ENCODE measurements at places on chromosomes 13 and 19.

- DNase-seq = no peak
These were observed 3.1 kb downstream of the CDX2 start for GRCh38 chr13:27965740-27966640.

GRCh38 chr19:39046037-39046821, 13.9 kb upstream of the FBXO27 start:
- no peak for DNase-seq

DNA sequence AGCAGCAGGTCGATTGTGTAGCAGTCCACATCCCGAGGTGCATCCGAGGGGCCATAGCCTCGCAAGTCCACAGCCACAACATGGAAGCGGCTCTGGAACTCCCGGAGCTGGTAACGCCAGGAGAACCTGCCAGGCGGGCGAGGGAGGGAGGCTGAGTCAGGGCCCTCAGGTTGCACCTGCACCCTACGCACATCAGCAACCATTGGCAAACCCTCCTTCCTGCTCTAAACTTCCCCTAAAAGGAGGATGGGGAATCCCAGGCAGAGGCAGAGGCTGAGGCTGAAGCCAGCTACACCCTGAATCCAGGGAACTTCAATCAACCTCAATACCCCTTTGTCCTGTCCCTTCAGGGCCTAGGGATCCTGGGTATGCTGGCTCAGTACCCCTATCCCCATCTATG, 977 bp downstream of the EPHX3 start:
- no peak for DNase-seq

DNA sequence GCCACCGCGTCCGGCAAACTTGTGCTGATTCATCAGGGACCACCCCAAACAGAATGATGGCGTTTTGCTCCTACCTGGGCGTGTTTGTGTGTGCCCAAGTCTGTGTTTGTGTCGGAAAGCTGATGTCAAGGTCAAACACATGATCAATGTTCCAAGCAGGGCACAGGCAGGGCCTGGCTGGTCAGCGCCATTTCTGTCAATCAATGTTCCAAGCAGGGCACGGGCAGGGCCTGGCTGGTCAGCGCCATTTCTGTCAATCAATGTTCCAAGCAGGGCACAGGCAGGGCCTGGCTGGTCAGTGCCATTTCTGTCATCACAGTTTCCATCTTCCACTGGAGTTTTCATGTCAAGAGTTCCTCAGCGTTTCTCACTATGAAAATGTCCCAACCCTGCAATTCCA, 14.9 kb upstream of the GRTP1 start:
- DNase-seq = no peak

- DNase-seq = peak; percentile 73
These were observed at the start of gene ATP1A3 for GRCh38 chr19:41993612-41994483. Gene ATP1A3 (minus strand): TSS chr19:41994230. CDS start chr19:41994076, 154 bp downstream.

DNA sequence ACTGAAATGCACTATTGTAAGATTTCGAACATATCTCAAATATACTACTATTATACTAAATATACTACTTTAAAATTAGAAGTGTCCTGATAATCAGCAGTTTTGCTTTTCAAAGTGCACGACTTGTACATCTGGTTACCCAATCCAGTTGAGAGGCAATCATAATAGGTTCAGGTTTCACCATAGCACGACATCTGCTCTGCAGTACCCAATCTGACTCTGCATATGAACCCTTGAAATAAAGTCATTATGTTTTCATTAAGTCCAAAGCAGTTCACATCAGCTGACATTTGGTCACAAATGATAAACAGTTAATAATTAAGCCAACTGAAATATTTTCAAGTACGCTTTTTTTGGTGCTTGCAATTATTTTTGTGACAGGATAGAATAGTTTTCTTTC, 90.6 kb downstream of the PCDH9 start:
- DNase-seq = peak; percentile 34

DNA sequence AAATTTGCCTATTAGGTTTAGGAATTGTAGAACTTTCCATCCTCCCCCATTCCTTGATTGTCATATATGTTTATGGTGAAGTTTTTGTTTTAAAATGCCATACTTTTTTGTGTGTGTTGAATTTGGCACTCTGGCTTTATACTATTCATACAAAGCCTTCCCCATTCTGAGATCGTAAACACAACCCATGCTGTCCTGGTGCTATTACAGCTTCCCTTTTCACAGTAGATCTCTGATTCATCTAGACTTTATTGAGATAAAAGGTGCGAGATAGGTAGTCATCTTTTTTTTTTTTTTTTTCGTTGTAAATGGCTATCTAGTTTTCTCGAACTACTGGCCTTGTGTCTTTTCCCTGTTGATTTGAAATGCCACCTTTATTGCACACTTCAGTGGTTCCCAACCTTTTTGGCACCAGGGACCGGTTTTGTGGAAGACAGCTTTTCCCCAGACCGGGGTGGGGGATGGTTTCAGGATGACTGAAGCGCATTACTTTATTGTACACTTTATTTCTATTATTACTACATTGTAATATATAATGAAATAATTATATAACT, 94.6 kb downstream of the LRCH1 start:
- no peak for DNase-seq

DNA sequence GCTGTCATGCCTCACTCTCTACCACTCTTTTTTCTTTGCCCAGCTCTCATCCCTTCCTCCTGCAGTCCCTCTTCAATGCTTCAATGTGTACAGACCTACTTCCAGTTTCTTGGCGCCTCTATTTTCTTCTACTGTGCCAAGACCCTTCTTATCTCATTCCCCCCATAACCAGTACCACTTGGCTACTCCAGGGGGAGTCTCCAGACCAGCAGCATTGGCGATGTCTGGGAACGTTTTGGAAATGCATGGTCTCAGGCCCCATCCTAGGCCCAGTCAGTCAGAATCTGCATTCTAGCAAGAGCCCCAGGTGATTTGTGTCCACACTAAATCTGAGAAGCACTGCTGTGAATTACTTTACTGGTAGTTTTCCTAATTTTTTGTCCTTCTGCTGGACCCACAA, 198.2 kb downstream of the SLC7A1 start:
- DNase-seq = no peak

DNA sequence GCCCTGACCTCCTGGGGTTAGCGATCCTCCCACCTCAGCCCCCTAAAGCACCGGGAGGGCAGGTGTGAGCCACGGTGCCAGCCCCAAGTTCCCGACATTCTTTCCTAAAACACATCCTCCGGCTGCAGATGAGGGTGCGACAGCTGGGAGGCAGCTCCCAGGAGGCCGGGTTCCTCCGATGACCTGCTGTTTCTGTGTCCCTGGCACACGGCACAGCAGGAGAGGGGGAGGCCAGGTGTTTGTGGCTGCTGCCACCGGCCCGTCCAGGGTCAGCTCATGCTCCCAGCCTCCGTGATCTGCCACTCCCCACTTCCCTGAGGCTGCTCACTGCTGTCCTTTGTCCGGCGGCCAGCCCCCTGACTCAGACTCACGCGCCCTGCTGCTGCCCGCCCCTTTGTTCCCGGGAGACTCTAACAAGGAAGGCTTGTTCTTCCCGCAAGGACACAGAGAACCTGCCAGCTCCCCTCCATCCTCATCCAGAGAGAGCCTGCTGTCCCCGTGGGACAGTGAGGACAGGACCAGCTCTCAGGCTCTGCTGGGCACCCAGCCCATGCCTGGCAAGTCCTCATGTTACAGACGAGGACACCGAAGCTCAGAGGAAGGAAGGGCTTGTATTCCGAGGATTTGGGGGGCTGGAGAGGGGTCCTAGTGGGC, 10.6 kb upstream of the MADCAM1 start:
- DNase-seq = no peak

DNA sequence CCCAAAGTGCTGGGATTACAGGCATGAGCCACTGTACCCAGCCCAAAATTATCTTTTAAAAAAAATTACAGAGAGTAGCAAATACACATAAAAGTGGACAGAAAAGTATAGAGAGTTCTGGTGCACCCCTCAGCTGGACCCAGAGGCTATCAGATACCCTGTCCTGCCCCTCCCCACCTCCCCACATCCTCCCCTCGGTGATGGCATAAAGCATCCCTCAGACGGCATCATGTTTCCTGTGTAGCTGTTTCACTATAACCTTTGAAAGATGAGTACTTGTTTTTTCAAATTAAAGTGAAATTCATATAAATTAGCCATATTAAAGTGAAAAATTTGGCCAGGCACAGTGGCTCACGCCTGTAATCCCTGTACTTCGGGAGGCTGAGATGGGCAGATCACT, 20.1 kb downstream of the SLC27A1 start:
- DNase-seq = no peak

- no peak for DNase-seq
These were observed 31.1 kb downstream of the SLC7A1 start for GRCh38 chr13:29564373-29564772.

GRCh38 chr19:19276851-19277250, 3.8 kb upstream of the TM6SF2 start:
- DNase-seq = no peak

- DNase-seq = no peak
These were observed 13.9 kb downstream of the IGLON5 start for GRCh38 chr19:51325161-51325976.

GRCh38 chr19:13089139-13089856, 13.4 kb downstream of the LYL1 start:
- DNase-seq = no peak

- no peak for DNase-seq
These were observed 50.1 kb upstream of the OBI1 start for GRCh38 chr13:78709028-78709427.

DNA sequence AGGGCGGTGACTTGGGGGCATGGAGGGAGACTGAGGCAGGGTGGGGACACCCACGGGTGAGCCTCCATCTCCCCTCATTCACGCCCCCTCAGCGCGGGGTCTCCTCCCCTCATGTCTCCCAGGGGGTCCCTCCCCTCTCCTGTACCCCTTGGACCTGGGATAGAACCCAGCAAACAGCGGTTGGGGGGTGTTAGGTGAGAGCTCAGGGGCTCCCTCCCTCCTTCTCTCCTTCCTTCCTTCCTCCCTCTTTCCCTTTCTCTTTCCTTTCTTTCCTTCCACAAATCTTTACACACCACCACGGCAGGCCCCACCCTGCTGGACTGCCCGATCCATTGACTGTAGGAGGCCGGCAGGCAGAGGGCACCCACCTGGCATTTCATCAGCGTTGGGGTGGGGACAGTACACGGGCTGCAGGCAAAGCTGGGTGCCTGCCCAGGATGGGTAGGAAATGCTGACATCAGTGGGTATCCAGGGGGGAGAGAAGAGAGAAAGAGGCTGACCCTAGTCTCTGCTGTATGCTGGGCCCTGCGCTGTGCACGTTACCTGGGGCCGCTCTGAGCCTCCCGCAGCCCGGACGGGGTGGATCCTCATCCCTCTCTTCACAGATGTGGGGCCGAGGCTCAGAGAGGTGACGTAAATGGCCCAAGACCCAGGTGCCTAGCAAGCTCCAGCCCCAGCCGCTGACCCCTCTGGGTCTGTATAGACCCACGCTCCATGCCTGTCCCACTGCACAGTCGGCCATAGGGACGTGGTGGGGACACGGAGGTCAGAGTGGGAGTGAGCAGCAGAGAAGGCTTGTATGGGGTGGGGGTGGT, 3.5 kb downstream of the SSC5D start:
- no peak for DNase-seq

GRCh38 chr19:35306473-35307246, 14.7 kb downstream of the MAG start:
- no peak for DNase-seq

GRCh38 chr13:111017755-111018459, 97.2 kb upstream of the ARHGEF7 start:
- no peak for DNase-seq

GRCh38 chr19:29947871-29948270, 5.8 kb downstream of the URI1 start:
- DNase-seq = no peak

GRCh38 chr13:97695684-97696083, 257.8 kb upstream of the IPO5 start:
- DNase-seq = no peak

- peak; percentile 84 for DNase-seq
These were observed at the start of gene ZMYM2 for GRCh38 chr13:19958155-19959111. Gene ZMYM2 (plus strand): TSS chr13:19958727. CDS start chr13:19993073, 34,346 bp downstream.

DNA sequence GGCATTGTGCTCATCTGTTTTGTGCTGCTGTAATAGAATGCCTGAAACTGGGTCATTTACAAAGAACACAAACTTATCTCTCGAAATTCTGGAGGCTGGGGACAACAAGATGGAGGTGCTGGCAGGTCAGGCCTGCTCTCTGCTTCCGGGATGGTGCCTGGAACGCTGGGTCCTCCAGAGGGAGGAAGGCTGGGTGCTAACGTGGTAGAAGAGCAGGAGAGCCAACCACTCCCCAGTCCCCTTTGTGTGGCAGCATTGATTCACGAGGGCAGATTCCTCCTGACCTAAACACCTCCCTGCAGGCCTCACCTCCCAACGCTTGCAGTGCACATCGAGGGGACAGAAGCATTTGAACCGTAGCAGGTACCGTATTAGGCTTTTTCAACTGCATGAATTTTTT, 34.1 kb upstream of the TFDP1 start:
- DNase-seq = peak; percentile 42

GRCh38 chr19:15199661-15200552, 888 bp downstream of the NOTCH3 start:
- DNase-seq = no peak

GRCh38 chr19:16420336-16420676, 51.5 kb downstream of the EPS15L1 start:
- DNase-seq = no peak

DNA sequence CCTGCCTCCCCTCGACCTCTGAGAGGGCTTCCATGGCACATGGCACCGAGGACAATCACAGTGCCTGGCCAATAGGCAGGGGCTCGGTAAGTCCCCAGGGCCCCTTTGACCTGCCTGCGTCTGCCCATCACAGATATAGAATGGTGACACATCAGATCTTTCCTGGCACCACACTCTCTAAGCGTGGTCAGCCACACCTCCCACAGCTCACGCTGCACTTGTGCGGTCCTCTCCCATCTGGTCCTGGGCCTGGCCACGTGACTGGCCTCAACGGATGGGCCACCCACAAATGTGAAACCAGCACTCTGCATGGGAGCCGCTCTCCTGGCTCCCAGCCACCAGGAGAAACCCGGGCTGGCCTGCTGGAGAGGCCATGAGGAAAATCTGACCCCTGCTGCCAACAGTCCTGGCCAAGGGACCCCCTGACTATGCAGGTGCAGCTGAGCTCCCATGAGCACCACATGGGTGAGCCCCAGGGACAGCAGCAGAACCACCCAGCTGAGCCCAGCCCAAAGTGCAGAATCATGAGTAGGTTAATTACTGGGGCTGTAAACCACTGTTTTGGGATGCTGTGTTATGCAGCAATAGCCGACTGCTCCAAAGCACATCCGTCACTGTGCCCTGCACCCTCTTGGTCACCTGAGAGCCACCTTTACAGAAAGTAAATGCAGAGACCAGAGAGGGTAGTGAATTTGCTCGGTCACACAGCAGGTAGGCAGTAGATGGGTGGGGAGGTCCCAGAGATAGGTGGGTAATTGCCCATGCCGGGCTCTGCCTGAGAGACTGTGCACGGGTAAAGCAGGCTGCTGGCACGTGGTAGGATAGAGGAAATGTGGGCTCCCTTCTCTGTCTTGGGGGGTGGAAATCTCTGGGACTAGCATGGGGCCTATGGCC, 9.7 kb upstream of the MEF2B start:
- DNase-seq = no peak

- DNase-seq = no peak
These were observed 9.3 kb upstream of the LAIR1 start for GRCh38 chr19:54373781-54374631.

DNA sequence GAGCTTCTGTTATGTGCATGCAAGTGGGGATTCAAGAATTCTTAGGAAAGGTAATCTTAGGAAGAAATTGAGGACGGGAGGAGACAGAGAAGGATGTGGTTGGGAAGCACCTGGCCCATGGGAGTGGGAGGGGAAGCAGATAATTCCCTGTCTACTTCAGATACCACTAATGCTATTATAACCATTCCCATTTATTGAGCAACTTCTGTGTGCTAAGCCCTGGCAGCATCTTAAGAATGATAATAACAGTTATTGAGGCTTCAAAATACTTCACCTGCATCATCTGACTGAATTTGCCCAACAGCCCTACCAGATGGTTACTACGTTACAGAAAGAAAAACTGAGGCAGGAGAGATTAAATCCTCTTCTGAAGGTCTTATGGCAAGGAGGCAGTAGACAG, 1.4 kb downstream of the EPS8L1 start:
- DNase-seq = no peak
